ENCODE measurements at places on chromosomes 1 and 21.

GRCh38 chr1:21251773-21252471 is 38.3 kb downstream of the ECE1 start:
- DNase-seq: peak; percentile 34

DNA sequence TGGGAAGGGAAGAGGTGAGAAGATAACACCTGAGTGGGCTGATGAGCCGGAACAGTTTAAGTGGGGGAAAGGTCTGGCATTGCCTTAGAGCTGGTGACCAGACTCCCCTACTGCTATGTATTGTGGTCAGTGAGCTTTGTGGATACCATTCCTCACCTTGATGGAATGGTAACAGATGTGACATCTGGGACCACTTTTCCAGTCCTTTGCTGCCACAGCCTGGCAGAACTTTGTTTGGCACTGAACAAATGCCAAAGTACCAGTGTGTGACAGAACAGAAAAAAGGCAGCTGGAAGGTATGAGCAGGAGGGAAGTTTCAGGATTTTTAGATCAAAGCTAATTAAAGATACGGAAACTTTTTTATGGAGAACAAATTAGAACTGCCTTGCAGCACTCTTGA is 6.2 kb downstream of the MED8 start:
- DNase-seq: no peak

- DNase-seq: no peak
Measured at GRCh38 chr21:32391755-32392154, 1.1 kb downstream of the URB1 start.

DNA sequence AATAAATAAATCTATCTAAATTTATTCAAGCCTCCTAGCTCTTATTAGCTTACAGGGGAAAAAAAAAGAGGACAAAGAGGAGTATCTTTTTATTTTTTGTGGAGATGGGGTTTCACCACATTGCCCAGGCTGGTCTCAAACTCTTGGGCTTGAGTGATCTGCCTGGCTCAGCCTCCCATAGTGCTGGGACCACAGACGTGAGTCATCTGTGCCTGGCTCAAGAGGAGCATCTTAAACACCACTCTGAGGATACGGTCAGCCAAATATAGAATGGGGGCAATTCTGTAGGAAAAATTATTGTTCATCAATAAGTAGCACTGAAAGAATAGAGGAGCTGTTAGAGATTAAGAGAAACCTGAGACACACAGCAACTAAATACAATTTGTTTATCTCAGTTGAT is 24.1 kb downstream of the SLC45A3 start:
- DNase-seq: no peak

GRCh38 chr1:71921204-71921603 is 361.1 kb downstream of the NEGR1 start:
- DNase-seq: no peak

GRCh38 chr21:45518742-45519141 is 23.5 kb downstream of the SLC19A1 start:
- DNase-seq: no peak

- no peak for DNase-seq
Measured at GRCh38 chr21:36647279-36648093, 51.4 kb upstream of the SIM2 start.

DNA sequence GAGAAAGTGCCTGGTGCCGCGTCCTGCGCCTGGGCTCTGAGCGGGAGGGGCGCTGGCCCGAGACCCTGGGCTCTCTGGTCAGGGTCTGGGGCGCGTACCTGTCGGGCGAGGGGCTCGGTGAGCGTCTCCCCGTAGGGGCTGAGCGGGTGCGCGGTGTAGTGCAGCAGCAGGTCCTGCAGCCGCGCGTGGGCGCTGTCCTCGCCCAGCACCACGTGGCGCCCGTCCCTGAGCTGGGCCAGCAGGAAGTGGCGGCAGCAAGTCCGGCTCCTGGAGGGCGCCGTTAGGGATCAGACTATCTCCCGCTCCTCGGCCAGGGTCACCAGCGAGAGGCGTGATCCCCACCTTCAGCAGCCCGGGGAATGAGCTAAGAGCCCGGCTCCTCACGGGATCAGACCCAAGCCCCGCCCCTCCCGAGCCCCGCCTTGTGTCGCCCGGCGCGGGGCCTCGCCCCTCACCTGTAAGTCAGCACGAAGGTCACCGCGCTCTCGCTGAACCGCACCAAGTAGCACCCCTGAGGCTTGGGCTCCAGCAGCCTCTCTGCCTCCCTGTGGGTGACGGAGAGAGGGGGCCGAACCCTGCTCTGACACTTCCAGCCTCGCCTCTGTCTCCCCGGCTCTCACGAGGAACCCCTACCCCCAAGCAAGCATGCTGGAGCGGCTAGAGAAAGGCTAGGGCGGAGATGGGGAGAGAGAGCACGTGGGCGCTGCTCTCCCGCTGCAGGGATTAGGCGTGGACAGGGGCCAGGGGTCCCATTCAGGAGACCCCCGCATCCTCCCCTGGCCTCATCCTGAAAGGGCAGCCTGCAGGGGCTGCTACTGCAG is 2.7 kb downstream of the SH2D2A start:
- DNase-seq: peak; percentile 71

- DNase-seq: no peak
Measured at GRCh38 chr1:232655028-232655745, 25.3 kb upstream of the SIPA1L2 start.

DNA sequence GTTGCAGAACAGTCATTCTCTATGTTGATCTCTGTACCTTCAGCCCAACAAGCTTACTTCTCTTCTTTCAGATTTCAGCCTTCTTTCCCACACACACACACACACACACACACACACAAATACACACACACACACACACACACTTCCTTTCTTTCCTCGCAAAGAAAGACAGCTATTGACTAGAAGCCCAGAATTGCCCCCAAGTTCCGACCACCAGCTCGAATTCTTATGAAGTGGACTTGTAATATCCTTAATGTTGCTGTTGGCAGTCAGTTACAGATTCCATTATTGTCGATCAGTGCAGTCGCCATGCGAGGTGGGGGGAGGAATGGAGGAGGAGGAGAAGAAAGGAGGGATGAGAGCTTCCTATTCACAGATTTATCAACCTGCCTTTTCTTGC is 125.5 kb downstream of the CLEC20A start:
- no peak for DNase-seq

GRCh38 chr1:84505493-84506001 is 639 bp upstream of the SPATA1 start:
- peak; percentile 54 for DNase-seq

DNA sequence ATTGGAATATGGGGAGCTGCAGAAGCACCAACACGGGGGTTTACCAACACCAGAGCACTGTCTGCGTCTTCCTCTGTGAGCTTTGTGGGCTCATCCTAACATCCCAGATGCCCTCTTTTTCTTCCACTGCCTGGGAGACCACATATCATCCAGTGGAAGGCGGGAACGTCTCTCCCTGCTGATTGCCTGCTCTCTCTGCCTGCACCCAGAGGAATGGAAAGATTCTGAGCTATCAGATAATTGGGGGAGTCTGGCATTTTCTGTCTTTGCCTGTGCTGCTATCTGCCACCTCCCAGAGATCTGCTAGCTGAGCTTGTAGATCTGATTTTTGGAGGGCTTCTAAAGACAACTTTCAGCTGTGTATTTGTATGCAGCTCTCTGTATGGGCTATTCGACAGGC is 166.2 kb upstream of the PLXNA2 start:
- no peak for DNase-seq

- DNase-seq: no peak
Measured at GRCh38 chr1:36942148-36942547, 92.2 kb downstream of the GRIK3 start.

- DNase-seq: no peak
Measured at GRCh38 chr1:9927259-9927658, 15.9 kb downstream of the LZIC start.

DNA sequence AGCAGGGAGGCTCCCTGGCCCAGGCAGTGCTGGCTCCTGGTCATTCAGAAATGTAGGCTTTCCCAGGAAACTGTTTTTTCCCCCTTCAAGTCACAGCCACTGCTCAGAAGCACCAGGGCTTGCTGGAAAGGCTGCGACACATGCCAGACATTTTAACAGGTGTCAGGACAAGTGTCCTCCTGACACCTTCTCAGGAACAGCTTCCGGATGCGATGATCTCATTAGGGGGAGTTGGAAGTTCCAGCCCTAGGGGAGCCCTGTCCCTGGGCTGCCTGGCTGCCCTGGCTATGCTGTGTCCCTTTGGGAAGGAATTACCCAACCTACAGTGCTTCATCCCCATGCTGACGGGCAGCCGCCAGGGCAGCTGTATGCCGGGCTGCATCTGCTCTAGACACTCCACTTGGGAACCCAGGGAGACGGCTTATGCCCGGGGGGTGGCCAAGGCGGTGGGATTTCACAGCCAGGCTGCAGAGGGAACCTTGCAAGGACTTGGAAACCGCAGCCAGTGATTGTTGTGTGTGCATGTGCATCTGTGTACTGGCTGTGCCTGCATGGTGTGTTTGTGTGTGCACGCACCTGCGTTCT is 41.8 kb downstream of the AJAP1 start:
- no peak for DNase-seq

DNA sequence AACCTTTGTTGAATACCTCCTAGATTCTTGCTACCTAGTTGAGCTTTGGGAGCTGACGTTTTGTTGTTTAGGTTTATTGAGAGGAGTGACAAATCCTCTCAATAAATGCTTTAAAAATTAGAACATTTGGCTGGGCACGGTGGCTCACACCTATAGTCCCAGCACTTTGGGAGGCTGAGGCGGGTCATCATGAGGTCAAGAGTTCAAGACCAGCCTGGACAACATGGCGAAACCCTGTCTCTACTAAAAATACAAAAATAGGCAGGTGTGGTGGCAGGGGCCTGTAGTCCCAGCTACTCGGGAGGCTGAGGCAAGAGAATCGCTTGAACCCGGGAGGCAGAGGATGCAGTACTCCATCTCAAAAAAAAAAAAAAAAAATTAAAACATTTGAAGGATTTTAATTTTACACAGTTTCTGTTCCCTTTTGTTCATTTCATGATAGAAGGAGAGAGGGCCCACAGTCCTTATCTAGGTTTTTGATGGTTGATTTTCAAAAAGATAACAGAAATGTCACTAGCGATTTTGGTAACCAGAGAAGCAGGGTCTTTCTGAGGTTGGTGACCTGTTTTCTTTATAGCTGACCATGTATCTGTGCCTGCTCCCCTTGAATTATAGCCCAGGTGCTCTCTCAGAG is 44.2 kb upstream of the PIGV start:
- DNase-seq: no peak

DNA sequence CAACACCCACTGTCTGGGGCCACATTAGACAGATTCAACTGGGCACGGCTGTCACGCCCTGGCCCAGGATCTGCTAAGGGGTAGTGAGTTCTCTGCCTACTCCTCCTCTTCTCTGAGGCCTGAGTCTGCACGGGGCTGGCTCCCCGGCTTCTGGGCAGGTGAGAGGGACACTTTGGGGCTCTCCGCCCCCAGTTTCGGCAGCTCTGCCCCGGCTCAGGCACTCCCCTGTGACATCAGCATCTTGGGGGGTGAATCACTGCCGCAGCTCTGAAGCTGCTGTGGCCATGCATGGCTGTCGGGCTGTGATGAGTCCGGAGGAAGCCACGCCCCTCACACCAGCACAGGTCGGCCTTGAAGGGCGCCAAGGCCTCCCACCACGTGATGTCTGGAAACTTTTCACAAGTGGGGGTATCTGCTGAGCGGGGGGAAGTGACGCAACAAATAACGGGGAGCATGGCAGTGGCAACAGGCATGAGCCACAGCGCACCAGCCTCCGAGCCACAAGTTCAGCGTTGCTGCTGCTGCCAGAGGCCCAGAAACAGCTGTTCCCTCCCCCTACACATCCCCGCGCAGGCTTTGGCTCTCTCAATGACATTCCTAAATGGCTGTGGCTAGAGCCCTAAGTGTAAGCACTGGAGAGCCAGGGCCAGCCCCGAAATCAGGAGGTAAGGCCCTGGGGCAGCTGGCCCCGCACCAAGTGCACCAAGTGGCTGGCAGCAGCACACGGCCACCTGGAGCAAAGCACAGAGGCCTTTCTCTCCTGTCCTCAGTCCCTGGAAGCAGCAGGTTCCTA is 26.3 kb downstream of the ZBTB17 start:
- peak; percentile 87 for DNase-seq

- DNase-seq: peak; percentile 48
Measured at GRCh38 chr1:156704930-156705320, 458 bp downstream of the CRABP2 start.

GRCh38 chr1:77768006-77768405 is 8.4 kb upstream of the USP33 start:
- no peak for DNase-seq

DNA sequence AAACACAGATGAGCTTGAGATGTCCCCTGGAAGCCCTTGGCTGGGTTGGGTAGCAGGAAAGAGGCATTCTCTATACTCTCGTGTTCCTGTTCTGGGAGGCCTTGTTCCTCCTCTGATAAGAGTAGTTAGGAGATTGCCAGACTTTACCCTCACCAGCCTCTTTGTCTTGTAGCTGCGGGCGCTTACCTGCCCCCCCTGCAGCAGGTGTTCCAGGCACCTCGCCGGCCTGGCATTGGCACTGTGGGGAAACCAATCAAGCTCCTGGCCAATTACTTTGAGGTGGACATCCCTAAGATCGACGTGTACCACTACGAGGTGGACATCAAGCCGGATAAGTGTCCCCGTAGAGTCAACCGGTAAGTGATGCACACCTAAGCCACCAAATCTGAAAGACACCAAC is 5.2 kb downstream of the AGO1 start:
- DNase-seq: peak; percentile 42

DNA sequence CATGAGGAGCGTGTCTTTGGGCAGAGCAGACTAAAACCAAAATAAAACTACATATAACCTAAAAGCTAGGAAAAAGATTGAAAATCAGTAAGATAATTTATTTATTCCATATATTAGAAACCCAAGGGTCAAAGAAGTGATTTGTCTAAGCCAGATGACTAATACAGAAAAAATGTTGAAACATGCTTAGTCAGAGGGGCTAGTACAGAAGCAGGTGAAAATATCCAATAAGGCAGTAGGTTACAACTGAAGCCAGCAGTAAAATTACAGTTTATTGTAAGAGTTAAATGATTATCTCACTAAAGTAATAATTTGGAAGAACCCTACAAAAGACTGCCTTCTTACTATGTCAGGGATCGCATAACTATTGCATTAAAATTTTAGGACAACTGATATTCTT is 1190.9 kb upstream of the PRMT6 start:
- no peak for DNase-seq

DNA sequence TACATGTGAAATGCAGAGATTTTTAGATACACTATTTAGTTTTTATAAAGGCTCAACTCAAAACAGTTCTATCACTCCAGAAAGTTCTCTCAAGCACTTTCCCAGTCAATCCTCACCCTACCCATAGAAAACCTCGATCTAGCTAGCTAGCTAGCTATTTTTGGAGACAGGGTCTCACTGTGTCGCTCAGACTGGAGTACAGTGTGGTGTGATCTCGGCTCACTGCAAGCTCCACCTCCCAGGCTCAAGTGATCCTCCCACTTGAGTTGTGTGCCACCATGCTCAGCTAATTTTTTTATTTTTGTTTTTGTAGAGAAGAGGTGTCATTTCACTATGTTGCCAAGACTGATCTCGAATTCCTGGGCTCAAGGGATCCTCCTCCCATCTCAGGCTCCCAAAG is 236.9 kb downstream of the RERE start:
- no peak for DNase-seq

- DNase-seq: no peak
Measured at GRCh38 chr1:66292944-66293343, 241.0 kb upstream of the SGIP1 start.

GRCh38 chr1:7534061-7534825 is 236.9 kb upstream of the VAMP3 start:
- peak; percentile 14 for DNase-seq
